ENCODE measurements at places on chromosomes 1 and 21.

DNA sequence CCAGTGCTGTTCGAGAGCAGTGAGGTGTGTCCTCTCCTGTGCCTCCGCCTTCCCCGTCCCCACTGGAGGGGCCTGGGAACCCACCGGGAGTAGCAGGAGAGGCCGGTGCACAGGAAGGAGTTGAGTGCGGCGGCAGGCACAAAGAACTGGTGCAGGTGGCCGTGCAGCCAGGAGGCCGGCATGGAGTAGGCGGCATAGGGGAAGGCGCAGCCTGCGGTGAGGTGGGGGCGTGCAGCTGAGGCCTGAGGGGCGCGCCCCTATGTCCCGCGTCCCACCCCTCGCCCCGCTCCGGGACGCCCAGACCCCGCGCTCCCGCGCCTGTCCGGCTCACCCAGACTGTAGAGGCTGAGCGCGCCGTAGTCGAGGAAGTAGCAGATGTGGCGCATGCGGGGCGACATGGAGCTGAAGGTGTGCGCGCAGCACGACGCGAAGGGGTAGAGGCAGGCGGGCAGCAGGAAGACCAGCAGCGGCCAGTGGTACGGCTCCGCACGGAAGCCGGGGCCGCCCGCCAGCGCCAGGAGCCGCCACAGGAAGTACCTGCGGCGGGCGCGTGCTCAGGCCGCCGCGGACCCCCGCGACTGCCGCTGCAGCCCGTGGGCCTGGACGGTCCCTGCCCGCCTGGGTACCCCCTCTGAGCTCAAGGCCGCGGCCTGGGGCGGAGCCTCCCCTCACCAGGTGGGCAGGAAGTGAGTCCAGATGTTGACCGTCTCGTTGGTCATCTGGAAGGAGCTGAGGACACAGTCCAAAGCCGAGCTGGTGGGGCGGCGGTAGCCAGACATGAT, 2.2 kb downstream of the PAQR6 start:
- DNase-seq = no peak

- no peak for DNase-seq
Observed at GRCh38 chr1:91569411-91570119, 68.9 kb downstream of the CDC7 start.

DNA sequence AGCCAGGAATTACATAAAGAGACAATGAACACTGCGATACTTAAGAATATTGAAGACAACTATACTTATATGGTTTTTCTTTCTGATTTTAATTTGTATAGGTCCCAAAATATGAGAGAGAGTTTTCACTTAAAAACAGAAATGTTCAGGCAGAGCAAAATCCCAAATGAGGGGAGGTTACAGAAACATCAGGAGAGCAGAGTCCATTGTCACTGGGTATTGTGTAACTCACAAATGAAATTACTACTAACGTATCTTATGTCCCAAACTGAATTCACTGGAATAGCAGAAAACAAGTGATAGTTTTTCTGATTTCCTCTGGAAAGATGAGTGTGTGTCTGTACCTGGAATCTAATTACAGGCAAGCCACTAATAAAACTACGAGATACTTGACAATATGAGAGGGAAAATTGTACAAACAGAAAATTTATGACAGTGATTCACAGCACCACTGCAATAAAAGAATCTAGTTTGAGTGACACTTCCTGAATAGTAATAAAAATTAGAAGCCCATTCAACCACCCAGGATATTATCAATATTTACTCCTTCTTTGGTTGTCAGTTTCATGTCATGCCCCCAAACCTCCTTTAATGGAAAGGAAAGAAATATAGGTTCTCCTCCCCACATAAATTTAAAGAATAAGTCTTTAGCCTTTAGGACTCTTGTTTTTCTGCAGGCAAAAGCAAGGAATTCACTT, 522.6 kb downstream of the ADGRL2 start:
- no peak for DNase-seq

- DNase-seq = no peak
Observed at GRCh38 chr21:45460011-45460565, 55.1 kb downstream of the COL18A1 start.

GRCh38 chr1:236692742-236693141, 6.4 kb downstream of the ACTN2 start:
- DNase-seq = no peak

DNA sequence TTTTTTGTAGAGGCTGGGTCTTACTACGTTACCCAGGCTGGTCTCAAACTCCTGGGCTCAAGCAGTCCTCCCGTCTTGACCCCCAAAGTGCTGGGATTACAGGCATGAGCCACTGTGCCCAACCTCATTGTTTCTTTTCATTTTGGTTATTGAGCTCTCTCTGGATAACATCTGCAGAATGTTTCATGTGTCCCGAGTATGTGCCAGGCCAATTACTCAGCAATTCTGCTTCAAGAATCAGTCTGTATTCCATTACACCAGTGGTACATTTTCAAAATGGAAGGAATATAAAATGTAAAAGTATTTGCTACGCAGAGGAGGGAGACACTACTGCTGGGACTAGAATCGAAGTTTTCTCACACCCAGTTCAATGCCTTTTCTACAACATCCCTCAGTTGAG, 1.7 kb upstream of the ELOA start:
- DNase-seq = no peak

- no peak for DNase-seq
Observed at GRCh38 chr21:23522751-23523150, 2084.5 kb downstream of the MRPL39 start.

GRCh38 chr21:44305691-44306090, 5.8 kb downstream of the PFKL start:
- no peak for DNase-seq

DNA sequence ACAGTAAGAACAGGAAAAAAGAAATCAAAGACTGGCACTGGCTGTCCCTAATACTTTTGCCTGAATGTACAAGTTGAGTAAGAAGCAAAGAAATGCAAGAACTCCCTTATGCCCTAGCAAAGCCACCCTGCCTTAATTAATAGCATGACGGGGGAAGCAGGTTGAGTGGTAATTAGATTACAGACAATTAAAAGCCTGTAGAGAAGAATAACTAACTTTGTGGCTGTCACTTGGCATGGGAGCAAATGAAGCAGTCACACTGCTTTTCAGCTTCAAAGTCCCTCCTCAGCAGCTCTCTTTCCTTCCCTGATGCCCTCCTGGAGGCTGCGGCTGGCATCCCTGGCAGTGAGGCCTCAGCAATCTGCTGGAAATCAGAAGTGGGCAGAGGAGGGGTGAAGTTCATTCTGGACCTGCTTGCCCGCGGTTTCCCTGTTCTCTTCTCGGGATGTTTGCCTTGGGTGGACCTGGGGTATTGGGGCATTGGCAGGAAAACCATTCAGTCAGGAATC, 3.4 kb downstream of the OPTC start:
- no peak for DNase-seq

DNA sequence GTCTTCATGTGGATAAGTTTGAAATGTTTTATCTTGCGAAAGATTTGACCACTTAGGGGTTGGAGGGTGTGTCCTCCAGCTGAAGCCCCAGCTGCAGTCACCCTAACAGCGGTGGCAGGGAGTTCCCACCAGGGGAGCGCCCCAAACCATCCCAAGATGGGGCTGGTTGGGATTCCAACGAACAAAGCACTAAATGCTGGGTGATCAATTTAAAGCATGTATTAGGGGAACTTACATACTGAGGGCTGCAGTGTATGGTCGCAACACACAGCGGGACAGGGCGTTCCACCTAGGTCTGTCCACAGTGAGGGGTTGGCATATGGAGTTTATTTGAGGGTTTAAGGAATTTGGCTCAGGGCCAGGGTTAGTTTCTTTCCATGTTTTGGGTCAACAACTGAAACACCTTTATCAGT, 26.3 kb downstream of the SLC37A1 start:
- DNase-seq = no peak

- DNase-seq = no peak
Observed at GRCh38 chr21:32403201-32403777, 9.2 kb upstream of the EVA1C start.

DNA sequence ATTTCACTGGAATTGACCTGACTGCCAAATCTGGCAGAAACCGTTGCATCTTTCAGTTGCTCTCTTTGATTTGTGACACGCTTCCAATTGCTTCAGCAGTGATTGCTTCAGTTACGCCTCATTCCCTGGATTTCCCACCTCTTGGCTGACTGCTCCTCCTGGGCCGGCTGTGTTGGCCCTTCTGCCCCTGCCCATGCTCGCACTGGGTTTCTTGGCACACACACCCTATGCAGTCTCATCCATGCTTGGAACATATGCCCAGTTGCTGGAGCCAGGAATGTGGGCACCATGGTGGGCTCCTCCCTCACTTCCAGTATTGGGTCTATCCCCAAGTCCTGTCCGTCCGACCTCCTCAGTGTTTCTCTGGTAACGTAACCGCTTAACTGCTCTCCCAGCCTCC, 2.2 kb upstream of the ZBTB21 start:
- DNase-seq = no peak

GRCh38 chr1:54816951-54817350, 15.8 kb upstream of the TTC22 start:
- DNase-seq = no peak

DNA sequence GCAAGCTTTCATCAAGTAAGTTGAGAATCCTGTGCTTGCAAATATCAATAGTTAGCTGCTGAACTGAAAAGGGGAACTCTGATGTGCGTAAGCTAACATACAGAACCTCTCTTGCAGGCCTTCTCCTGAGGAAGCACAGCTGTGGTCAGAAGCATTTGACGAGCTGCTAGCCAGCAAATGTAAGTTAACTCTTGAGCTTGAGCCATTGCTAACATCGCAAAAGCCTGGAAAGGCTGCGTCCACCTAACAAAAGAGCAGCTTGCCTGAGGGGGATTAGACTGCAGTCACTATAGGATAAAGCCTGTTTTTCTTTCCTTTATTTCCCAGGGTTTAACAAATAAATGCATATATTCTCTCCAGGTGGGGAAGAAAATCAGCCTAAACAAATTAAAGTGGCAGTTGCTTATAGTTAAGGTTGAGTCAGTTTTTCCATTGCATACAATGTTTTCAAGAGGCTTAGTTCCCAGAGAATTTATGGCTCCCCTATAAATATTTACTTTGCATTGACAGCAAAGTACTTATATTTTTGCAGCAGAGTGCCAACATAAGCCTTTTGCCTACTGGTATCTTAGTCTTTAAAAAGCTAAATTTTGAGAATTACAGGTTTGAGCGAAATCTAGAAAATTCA, 1.5 kb downstream of the RGS2 start:
- DNase-seq = no peak

- no peak for DNase-seq
Observed at GRCh38 chr1:55539652-55540512, 324.7 kb upstream of the USP24 start.

DNA sequence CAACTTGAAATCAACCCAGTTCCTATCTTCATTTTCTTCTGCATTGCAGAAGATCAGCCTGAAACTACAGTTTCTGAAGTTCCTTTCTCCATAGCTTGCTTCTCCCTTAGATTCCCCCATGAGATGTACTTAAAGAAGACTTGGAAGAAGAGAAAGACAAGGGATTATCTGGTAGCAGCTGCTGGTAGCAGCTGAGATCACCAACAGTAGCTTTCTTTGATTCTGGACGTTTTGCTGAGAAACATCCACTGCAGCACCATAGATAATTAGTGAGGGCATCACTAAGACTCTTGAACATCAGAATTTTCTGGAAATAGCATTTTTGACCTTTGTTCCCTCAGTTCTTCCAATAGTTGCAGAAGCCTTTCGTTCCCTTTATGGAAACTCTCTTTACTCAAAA, 465 bp upstream of the CFHR3 start:
- DNase-seq = no peak

DNA sequence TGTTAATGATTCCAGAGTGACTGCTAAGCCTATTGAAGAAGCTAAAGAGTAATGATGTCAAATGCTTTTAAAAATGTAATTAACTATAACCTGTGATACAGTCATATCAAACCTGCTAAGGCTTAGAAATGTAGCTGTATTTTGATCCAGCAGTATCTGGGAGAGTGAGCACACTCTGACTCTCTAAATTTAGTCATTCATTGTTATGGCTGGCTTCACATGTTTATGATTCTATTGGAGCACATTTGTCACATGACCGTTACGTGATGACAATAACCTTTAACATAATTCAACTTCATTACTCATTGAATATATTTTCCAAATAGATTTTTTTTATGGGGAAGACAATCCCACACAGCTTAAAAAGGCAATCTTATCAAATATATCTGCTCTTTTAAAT, 587.1 kb downstream of the LMO4 start:
- no peak for DNase-seq

DNA sequence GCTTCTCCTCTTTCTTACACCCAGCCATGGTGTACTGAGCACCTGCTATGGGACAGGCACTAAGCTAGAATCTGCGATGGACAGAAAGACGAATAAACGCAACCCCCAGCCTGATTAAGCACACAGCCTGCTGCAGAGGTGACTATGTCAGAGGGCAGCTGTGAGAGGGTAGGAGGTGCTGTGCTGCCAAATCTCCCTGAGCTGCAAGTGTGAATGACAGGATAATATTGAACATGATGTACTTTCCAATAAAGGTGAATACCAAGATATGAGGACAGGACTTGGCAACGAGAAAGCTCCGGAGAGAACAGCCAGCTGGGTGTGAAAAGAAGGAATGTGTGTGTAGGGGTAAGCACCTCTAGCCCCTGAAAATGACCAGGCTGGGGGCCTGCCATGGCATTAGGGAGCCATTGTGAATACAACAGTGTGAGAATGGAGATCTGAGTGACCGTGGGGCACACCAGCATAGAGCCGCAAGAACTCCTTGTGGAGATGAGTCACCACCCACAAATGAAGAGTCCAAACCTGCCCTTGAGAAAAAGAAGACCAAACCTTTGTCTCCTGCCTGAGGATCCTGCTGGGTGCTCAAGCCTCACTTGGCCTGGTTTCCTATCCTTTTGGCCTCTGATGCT, 83.0 kb upstream of the ATF3 start:
- no peak for DNase-seq

GRCh38 chr1:15928971-15929965, 46.6 kb downstream of the ZBTB17 start:
- DNase-seq = no peak

DNA sequence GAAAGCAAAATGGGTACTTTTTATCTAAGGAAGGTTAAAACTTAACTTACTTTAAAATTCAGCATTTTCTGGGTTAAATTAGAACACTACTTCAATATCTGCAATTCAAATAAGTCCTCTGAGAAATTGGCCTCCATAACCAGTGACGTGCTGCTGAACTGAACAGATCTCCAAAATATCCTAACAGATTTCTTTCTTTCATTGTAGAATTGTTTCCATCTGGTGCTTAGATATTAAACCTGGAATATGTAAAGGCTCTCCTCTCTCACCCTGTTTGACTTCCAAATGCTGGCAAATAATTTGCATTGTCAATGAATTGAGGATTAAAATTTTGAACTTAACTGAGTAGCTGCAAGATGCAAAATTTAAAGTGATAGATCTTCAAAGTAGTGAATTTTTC, 316.9 kb upstream of the CXADR start:
- DNase-seq = no peak

Measured in stimulated activated CD8-positive, alpha-beta memory T cell treated with anti-CD3 and anti-CD28 coated beads, Interleukin-4, amount 100 ng/mL, for 1 hour (primary cell).